ENCODE measurements at places on chromosomes 5 and 9. TPM values are rescaled to one million over a fixed set of nuclear protein-coding genes. Genes with fewer than 3 reads are reported as not detected.

Gene HTR1A
- not detected for total RNA-seq

Gene INSL6
- total RNA-seq: not detected

Gene CNTNAP3
- 10.0 TPM for total RNA-seq

Gene SHC3
- 0.22 TPM for total RNA-seq

Gene EPB41L4B
- 23.6 TPM for total RNA-seq

Gene SOHLH1
- 0.12 TPM for total RNA-seq

Gene SLC6A7
- not detected for total RNA-seq

Gene ORM2
- total RNA-seq: not detected

Gene MED10
- total RNA-seq: 78.1 TPM

Gene DMAC1
- 77.5 TPM for total RNA-seq

Gene FLT4
- total RNA-seq: 4.4 TPM

Gene GMCL2
- total RNA-seq: not detected

Gene SMIM33
- not detected for total RNA-seq

Gene EIF4E1B
- not detected for total RNA-seq

Gene OBP2B
- total RNA-seq: not detected

Gene TMEM267
- 22.3 TPM for total RNA-seq

Gene PCDHGA5
- 0.13 TPM for total RNA-seq

Gene CSF1R
- 0.22 TPM for total RNA-seq

Gene ERCC6L2
- total RNA-seq: 15.6 TPM

Gene ANKRD34B
- total RNA-seq: 0.17 TPM

Gene C5orf58
- total RNA-seq: not detected

Gene DMRT3
- not detected for total RNA-seq

Gene PITX1
- 31.1 TPM for total RNA-seq

Gene MLANA
- total RNA-seq: not detected

Gene GOLGA1
- 10.5 TPM for total RNA-seq

Gene MSMP
- total RNA-seq: not detected

Gene PRDM12
- 0.21 TPM for total RNA-seq

Gene PCDHA10
- 0.01 TPM for total RNA-seq

Gene HMMR
- 21.5 TPM for total RNA-seq

Gene SLC30A5
- 30.8 TPM for total RNA-seq

Gene POU5F2
- not detected for total RNA-seq

Gene RNF130
- total RNA-seq: 42.7 TPM

Gene NMUR2
- 0.10 TPM for total RNA-seq

Gene RAD1
- total RNA-seq: 30.3 TPM

Gene MCC
- total RNA-seq: 0.43 TPM

Gene ITK
- not detected for total RNA-seq

Gene FAM81B
- not detected for total RNA-seq

Gene KIF24
- 3.3 TPM for total RNA-seq

Gene LVRN
- not detected for total RNA-seq

Gene ESM1
- total RNA-seq: not detected

Gene CDH9
- total RNA-seq: not detected

Gene NMRK1
- 5.6 TPM for total RNA-seq

Gene MAMDC2
- 0.16 TPM for total RNA-seq

Gene WDR38
- total RNA-seq: 0.13 TPM

Gene NEUROG1
- total RNA-seq: not detected

Gene SPATA31D4
- total RNA-seq: not detected

Gene PCDHGA1
- total RNA-seq: 0.29 TPM

Gene ARHGEF39
- 16.9 TPM for total RNA-seq

Gene LCN9
- total RNA-seq: 0.16 TPM

Gene PAEP
- total RNA-seq: 0.27 TPM

Gene TPM2
- 650 TPM for total RNA-seq

Gene MFAP3
- 23.7 TPM for total RNA-seq

Gene TOR4A
- total RNA-seq: 27.5 TPM

Gene NUTM2G
- total RNA-seq: not detected

Gene ZNF300
- 2.2 TPM for total RNA-seq

Gene AGTPBP1
- total RNA-seq: 8.3 TPM

Gene RORB
- total RNA-seq: not detected

Gene IL9
- total RNA-seq: not detected

Gene GARIN3
- not detected for total RNA-seq

Gene ANGPTL2
- not detected for total RNA-seq
